ENCODE measurements at places on chromosomes 12 and 14.

DNA sequence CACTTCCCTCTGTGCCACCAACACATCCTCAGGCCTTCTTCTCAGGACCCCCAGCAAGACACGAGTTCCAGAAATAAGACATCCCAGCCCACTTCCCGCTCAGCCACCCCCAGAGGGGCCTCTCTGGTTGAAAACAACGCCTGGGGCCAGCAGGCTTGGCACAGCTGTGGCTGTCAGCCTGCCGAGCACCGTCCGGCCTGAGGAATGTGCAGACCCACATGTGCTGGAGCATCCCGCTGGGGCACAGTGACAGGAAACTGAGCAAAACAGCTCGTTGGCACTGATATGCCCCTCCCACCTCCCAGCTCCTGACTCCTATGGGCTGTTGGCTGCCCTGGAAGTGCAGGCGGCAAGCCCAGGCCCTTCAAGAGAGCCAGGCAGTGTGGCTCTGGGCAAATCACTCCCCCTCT is 1.4 kb downstream of the SYNE3 start:
- no peak for DNase-seq

DNA sequence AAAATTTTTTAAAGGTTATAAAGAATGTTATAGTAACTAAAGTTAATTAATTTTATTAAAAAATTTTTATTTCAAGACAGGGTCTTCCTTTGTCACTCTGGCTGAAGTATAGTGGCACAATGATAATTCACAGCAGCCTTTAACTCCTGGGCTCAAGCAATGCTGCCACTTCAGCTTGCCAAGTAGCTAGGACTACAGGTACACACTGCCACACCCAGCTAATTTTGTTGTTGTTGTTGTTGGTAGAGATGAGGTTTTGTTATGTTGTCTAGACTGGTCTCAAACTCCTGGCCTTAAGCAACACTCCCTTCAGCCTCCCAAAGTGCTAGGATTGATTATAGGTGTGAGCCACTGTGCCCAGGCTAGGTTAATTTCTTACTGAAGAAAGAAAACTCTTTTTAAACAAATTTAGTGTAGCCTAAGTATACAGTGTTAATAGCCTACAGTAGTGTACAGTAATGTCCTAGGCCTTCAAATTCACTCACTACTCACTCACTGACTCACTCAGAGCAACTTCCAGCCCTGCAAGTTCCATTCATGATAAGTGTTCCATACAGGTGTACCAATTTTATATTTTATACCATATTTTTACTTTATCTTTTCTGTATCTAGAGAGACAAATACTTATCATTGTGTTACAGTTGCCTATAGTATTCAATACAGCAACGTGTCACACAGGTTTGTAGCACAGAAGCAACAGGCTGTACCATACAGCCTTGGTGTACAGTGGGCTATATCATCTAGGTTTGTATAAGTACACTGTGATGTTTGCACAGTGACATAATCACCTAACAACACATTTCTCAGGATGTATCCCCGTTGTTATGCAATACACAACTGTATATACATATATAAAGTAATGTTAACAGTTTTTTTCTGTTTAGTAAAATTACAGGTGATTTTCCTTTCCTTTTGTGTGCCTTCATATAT is 24.7 kb upstream of the DNAAF2 start:
- no peak for DNase-seq

- no peak for DNase-seq
These were observed 170.7 kb downstream of the ESRRB start for GRCh38 chr14:76546426-76547221.

GRCh38 chr12:118220702-118221101 is 84.8 kb downstream of the PEBP1 start:
- DNase-seq = no peak

DNA sequence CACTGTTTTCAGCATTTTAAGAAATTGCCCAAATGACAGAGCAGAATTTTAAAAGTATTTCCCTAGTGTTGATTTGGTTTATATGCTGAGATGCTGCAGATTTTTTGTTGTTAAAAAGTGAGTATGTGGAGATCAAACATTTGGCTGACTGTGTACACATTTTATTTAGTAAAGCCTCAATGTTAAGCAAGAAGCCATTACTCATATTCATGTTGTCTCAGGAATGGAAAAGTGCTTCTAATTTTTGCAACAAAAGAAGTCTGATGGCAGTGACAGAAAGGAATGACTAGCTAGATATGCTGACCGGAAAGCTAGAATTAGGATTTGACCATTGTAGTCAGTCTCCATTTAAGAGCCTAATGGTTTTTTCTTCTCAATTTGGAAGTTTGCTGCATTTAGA is 22.5 kb downstream of the SLC38A6 start:
- no peak for DNase-seq

DNA sequence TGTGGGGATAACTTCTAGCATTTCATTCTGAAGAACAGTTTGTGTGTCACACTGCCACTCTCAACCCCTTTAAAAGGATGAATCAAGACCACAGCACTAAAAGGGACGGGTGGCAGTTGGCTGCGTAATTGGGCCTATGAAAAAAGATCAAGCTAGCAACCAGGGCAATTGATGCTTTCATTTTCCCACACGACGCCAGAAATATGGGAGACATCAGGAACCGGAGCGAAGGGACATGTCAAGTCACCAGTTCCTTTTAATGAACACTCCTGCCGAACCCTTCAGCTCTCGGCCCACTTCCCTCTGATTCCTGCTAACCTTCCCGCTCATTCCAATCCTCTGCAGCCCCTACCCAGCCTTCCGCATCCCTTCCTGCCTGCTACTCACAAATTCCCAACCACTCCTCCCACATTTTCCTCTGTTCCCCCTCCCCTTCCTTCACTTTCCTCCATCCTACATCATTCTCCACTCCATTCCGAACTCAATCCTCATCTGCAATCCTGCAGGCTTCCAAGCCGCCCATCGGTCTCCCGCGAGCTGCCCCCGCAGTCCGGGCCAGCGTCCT is 753 bp downstream of the CSRNP2 start:
- DNase-seq = peak; percentile 19

DNA sequence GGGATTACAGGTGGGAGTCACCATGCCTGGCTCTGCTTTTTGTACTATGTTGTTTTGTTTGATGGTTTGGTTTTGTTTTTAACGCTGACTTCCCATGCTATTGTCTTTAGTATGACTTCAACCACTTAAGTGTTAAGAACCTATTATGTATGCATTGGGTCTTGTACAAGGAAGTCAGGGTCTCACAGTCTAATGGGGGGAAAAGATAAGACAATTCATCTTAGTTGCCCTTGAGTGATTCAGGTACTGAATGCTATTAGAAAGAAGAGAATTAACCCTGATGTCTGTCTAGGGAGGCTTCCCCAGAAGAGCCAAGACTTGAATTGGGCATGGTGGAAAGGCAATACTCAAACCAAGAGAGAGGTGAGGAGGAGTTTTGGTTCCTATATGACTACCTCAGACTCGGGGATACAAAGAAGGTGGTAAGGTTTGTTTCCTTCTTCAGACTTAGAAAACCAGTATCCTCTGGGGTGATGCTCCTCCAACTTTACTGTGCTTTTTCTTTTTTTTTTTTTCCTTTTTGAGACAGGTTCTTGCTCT is 64.6 kb downstream of the SUSD6 start:
- DNase-seq = no peak

GRCh38 chr14:29016050-29016900 is 249.7 kb downstream of the FOXG1 start:
- no peak for DNase-seq

GRCh38 chr12:109881752-109882151 is 1.4 kb upstream of the GLTP start:
- DNase-seq = no peak

- no peak for DNase-seq
These were observed at the start of gene LBHD2 for GRCh38 chr14:103084021-103084919. LBHD2 (plus strand) TSS chr14:103084210; CDS start chr14:103086013, 1,803 bp downstream.

DNA sequence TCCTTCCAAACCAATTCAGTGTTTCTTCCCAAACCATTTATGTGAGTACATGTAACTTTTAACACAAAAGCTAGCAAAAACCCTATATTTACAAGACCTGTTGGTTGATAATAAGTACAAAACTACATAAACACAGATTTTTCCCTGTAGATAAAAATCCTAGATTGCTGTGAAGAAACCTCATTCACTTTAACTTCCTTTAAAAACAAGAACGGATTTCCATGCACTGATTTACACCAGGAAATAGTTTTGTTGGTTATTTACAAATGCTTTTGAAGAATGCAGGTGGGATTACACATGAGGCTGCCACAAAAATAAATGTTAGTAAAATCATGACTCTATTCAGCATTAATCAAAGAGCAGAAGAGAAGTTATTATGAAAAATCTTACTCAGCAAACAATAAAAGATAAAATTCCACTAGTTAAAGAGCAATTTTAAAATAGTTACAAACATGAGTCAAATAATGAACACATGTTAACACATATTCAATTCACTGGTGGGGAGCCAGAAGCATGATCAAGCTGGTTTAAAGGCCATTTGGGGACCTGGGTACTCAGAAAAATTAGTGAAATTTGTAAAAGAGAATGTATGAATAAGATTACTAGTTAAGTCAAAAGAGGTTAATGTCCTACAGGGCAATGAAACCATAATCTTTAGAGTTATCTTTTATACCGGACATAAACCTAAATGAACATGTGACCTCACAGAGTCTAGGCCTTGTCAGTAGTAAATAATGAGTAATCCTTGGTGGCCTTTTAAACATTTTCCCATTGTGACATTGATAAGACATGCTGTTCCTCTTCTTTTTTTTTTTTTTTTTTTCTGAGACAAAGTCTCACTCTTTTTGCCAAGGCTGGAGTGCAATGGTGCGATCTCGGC is 79.9 kb downstream of the PHLDA1 start:
- no peak for DNase-seq

DNA sequence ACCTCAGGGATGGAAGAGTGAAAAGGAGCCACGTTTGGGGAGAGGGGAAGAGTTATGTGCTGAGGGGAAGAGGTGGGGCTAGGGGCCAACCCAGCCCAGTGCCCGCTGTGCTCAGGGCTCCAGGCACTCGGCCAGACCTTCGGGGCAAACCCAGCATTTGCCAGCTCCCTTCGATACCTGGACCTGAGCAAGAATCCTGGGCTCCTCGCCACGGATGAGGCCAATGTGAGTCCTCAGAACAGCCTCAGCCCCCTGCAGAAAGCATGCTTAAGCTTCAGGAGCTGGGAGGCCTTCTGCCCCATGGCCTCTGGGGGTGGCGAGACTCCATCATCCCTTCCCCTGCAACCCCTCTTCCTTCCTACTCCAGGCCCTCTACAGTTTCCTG is 5.0 kb downstream of the CARMIL3 start:
- DNase-seq = no peak

GRCh38 chr12:65278576-65279368 is at the start of gene MSRB3:
MSRB3 (plus strand) TSS chr12:65278683; CDS start chr12:65308580, 29,897 bp downstream.
- no peak for DNase-seq

DNA sequence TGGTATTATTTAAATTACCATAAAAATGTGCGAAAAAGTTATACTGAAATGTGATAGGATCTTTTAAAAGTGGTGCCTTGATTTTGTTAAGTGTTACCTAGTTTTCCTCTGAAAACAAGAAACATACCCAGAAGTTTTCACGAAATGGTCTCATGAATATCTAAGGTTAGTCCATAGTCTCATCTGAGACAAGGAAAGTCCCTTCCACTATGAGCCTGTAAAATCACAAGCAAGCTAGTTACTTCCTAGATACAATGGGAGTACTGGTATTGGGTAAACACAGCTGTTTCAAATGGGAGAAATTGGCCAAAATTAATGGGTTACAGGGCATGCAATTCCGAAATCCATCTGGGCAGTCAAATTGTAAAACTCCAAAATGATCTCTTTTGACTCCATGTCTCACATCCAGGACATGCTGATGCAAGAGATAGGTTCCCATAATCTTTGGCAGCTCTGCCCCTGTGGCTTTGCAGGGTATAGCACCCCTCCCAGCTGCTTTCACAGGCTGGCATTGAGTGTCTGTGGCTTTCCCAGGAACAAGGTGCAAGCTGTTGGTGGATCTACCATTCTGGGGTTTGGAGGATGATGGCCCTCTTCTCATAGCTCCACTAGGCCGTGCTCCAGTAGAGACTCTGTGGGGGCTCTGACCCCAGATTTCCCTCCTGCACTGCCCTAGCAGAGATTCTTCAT is 271.4 kb downstream of the NAV3 start:
- no peak for DNase-seq

- DNase-seq = no peak
These were observed 11.4 kb upstream of the SLC25A3 start for GRCh38 chr12:98582093-98582492.

- no peak for DNase-seq
These were observed 612 bp downstream of the TRAPPC6B start for GRCh38 chr14:39169541-39169900.

GRCh38 chr12:47247418-47247817 is 167.7 kb upstream of the AMIGO2 start:
- no peak for DNase-seq

GRCh38 chr14:36663404-36664321 is 2.0 kb downstream of the PAX9 start:
- no peak for DNase-seq

DNA sequence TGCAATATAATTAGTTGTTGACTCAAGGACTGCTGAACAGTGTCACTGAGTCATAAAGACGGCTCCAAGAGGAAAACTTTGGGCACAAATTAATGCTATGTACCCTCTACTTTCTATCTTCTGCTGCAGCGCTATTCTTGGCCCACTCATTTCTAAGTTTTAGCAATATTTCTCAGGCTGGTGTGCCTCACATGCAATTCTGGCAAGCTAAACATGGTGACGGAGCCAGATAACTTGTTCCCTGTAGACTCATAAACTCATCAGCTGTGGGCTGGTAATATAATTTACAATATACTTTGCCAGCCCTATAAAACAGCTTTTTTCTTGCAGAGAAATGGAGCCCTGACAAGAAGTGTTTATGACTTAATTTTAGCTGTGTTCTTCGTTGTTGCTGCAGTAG is 615.1 kb downstream of the NRXN3 start:
- no peak for DNase-seq

DNA sequence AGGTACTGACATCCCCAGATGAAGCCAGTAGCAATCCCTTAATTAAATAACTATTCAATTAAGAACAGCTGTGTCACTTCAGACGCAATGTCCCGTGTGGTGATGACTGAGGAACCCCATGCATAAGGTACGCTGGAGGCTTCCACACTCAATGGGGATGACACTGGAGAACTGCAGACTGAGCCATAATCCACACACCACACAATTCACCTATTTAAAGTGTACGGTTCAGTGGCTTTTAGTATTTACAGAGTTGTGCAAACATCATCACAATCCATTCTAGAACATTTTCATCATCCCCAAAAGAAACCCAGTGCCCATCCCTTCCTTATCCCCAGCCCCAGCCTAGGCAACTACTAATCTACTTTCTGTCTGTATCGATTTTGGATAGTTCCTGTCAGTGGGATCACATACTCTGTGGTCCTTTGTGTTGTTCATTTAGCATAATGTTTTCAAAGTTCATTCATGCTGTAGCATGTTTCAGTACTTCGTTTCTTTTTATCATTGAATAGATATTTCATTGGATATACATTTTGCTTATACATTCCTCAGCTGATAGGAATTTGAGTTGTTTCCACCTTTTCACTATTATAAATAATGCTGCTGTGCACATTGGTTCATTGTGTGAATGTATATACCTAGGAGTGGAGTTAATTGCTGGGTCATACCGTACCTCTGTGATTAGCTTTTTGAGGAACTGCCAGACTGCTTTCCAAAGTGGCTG is 61.1 kb downstream of the NINJ2 start:
- no peak for DNase-seq

- no peak for DNase-seq
These were observed 9.6 kb upstream of the RNASE1 start for GRCh38 chr14:20811986-20812975.

GRCh38 chr14:102325791-102326345 is 6.3 kb downstream of the ZNF839 start:
- DNase-seq = no peak

Measured in stimulated activated CD4-positive, alpha-beta T cell treated with anti-CD3 and anti-CD28 coated beads, Interleukin-2, amount 100 ng/mL, for 4 hours (primary cell).